ENCODE measurements at places on chromosomes 12 and 14.
A peak's percentile ranks its signal among the peaks of the same experiment; 100 is the strongest.

- DNase-seq: no peak
Measured at GRCh38 chr12:6461401-6462233, 8.9 kb downstream of the VAMP1 start.

GRCh38 chr12:74482115-74482514 is 55.5 kb upstream of the ATXN7L3B start:
- no peak for DNase-seq

DNA sequence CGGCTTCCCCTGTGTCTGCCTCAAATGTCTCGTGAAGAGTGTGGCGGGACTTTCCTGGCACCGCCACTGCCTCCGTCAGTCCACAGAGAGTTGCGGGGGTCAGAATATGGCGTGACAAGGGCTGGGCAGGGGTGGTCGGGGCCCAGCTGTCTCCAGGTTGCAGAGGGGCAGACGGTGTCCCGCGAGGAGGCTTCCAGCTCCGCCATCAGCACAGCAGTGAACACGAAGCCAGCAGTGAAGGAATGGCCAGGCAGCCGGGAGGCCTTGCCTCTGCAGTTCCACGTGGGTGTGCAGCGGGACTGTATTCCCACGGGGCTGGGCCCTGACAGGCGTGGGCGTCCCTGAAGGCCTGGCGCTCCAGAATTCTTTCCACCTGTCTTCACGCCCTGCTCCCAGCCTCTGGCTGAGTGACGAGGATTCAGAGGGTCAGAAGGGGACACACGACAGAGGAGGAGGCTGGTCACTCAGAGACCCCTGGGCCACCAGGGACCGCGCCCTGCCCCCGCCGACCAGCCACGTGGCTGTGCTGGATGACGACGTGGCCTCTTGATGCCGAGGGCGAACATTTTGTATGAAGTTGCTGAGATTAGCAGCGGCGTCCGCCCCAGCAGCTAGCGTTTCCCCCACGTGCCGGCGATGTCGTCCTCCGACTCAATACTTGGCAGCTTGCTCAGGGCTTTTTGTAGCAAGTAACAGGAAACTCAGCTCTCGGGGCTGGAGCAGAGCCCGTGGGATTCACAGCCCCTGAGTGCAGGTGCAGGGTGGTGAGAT is 25.0 kb upstream of the GALNT9 start:
- DNase-seq: no peak

GRCh38 chr12:26971963-26972362 is 33.7 kb downstream of the FGFR1OP2 start:
- no peak for DNase-seq

GRCh38 chr12:9651265-9651729 is 18.2 kb upstream of the CLEC2D start:
- DNase-seq: no peak

DNA sequence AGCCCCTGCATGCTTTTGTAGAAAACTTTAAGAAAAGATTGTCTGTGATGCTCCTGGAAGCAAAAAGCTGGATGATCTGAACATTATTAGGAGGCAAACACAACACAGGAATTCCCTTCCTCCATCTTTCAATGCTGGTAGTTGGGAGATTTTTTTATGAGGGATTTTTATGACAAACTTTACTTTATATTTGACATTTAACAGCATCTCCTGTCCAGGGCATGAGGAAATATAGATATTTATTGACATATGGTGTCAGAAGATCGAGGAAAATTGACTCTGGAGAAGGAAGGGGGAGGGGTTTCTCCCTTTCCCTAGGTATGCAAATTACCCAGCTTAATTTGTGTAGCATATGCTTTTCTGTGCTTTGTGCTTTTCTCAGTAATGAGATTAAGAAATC is 37.8 kb upstream of the CISTR start:
- no peak for DNase-seq

GRCh38 chr14:101776344-101776743 is 14.8 kb downstream of the PPP2R5C start:
- DNase-seq: no peak

DNA sequence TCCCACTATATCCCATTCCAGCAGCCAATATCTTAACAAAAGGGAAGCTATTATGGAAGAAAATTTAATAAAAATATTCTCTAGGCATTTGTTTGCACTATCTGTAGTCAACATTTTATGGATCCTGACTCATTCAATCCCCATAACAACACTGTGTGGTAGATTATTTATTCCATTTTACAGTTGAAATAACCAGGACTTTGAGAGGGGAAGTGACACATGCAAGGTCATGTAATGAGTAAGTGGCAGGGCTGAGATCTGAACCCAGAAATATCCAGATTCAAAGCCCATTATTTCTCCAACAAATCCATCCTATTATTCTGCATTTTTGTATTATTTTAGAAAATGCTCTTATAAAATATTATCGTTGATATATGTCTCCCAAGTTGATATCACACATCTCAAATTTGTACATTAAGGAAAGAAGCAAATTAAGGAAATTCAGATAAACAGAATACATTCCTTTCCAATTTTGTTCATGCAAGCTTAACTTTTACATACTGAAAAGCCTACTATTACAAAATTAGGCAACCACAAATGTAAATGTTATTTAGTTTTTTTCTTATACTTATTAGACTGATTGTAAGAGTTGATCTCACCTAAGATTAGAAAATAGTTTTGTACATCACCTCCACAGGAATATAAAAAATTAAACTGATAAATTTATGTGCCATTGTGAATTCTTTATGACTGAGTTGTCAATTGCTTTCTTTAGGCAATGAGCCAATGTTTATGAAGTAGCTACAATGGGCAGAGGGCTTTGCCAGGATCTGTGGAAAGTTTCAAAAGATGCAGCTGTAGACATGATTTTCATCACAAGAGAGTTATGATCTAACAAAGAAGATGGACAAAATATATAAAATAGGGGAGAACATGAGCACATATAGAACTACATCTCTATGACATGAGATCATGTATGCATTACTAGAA is 55.1 kb upstream of the E2F7 start:
- DNase-seq: peak; percentile 73

DNA sequence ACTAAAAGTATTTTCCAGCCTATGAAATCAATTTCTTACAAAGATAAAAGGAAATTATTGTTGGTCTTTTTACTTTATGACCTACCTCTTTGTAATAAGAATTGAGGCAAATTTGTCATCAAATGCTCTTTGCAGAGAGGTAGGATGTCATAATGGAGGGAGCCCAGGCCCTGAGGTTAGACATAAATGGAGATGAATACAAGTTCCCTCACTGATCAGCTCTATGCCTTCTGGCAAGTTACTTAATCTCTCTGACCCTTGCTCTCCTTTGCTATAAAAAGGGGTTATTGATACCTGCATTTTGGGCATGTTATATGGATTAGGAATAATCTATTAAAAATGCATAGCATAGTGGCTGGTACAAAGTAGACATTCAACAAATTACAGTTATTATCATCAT is 146.9 kb upstream of the KRR1 start:
- DNase-seq: no peak

GRCh38 chr12:123960029-123960735 is 12.4 kb downstream of the CCDC92 start:
- DNase-seq: no peak

- no peak for DNase-seq
Measured at GRCh38 chr12:101172316-101172715, 37.7 kb downstream of the SLC5A8 start.

- DNase-seq: no peak
Measured at GRCh38 chr14:93744876-93745275, 43.4 kb downstream of the PRIMA1 start.

GRCh38 chr14:20609215-20610001 is 18.2 kb upstream of the RNASE12 start:
- DNase-seq: peak; percentile 75

- no peak for DNase-seq
Measured at GRCh38 chr14:61889914-61890351, 127.7 kb downstream of the SNAPC1 start.

DNA sequence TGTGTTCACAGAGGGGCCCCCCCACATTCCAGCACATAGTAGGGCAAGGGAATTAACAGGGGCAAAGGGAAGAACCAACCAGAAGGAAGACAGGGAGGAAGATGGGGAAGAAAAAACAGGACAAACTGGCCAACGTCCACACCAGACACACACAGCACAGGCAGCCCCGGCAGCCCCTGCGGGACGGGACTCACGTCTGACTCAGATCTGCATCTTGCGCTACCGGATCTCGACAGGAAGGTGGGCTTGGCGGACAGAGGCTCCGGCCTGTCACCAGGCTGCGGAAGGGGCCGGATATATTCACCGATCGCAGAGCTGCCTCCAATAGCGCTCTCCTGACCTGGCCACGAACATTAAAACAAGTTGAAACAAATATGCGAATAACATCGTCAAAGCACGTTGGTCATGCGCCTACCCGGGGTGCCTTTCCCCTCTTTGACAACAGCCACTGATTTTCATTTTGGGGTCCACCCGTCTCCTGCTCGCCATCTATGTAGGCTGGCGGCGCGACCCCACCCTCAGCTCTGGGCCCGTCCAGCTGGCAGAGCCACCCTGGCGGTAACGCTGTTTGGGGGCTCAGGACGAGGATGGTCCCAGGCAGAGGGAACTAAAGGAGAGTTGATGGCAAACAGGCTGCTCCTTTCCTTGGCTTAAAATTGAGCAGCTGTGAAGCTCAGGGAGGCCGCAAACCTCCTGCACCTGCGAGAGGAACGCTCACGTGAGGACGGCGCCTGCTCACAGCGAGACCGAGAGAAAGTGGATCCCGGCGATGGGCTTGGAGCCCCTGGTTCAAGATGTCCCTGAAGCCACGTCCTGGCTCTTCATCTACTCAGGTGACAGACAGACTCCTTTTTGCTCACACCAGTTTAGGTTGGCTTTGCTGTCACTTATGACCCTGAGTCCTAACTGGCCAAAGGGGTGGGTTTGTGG is 113.6 kb downstream of the PIWIL1 start:
- no peak for DNase-seq

- no peak for DNase-seq
Measured at GRCh38 chr12:75564398-75564797, 53.0 kb upstream of the KRR1 start.

DNA sequence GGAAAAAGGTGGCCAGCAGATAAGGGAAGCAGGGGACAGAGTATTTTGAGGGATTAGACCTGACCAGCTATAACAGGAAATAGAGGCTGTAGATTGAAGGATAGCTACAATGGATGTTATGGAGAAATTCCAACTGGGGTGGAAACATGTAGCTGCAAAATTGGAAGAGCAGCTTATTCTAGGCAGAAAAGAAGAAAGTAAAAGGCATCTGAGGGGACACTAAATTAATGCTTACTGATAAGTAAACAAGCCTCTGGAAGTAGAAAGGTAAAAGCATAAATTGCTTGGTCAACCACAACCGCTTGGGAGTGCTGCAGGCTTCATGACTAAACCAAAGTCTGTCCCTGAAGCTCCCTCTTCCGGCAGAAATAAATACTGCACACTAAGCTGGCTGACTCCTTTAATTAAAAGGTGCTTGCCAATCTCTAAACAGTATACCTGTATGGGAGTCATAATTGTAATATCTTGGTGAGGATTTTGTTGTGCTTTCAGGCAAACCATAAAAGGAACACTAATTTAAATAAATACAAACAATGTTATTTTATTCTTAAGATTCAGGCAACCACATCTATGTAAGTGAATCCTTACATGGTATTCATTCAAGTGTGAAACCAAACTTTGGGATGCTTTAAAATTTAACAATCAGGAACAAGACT is 7.7 kb downstream of the UBC start:
- no peak for DNase-seq

DNA sequence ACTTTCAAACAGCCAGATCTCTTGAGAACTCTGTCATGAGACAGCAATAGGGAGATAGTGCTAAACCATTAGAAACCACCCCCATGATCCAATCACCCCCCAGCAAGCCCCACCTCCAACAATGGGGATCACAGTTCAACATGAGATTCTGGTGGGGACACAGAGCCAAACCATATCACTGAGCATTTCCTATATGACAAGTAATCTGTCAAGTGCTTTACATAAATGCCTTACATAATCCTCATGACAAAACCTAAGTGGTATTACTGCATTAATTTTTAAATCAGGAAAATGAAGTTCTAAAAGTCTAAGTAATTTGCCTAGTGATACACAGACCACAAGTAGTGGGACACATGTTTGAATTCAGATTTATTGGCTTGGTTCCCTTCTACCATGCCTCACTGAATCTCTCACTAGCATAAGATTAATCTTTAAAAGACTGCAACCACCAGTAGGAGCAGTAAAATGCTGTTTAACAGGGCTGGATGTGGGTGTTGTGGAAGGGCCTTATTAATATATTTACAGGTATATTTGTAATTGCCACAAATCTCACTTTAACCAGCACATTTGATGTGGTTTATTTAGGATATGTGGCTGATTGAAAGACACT is 323.1 kb upstream of the FBXO33 start:
- no peak for DNase-seq

DNA sequence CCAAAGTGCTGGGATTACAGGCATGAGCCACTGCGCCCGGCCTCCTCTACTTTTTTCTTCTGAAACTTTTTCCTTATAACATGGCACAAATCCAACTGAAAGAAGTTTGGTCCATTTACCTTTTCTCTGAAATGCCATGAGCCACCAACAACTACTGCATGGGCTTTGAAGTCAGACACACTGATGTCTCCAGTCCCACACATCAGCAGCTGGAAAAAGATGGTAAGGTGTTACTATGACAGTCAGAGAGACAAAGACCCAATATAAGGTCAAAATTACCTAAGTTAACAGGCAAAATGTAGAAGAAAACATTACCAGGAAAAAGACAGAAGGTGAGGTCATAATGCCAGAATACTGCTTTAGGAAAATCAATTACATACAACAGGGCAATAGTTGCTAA is 48.2 kb downstream of the AREL1 start:
- no peak for DNase-seq

DNA sequence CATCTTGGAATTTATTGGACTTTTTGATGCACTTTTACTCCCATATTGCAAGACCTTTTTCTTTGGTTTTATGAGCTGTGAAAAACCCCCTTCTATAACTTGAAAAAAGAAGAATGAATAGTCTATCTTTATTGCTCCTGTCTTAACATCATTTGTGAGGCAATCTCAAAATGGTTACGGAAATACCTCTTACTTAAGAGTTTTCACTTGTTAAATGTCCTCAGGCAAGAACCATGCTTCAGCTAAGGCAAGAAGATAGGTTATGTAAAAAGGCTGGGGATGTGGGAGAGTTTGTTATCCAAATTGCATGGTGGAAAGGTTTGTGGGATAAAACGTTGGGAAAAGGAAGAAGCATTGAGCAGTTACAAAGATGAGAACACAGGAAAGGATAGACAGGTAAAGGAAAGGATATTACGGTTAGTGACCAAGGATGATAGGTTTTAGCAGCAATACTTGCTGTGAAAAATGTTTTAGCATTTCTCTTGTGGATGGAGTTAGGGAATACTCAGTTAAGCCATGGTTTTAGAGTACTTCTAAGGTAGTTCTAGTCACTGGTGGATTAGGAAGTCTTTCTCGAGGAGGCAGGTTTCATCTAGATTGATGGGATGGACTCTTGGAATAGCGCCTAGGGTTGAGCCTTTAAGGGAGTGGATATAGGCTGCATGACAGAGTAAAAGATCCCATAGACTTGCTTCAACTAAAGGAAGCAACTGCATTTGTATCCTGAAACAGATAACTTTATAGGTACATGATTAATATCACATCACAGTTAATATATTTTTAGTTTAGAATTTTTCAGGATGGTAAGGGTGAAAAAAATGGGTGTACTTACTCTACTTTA is 30.3 kb downstream of the MDM2 start:
- no peak for DNase-seq

- DNase-seq: no peak
Measured at GRCh38 chr12:63362166-63362565, 211.2 kb upstream of the AVPR1A start.

- no peak for DNase-seq
Measured at GRCh38 chr12:103848917-103849491, 8.0 kb upstream of the NT5DC3 start.

Measured in SW 1271 (cell line).